ENCODE measurements at places on chromosomes 3 and 15.

DNA sequence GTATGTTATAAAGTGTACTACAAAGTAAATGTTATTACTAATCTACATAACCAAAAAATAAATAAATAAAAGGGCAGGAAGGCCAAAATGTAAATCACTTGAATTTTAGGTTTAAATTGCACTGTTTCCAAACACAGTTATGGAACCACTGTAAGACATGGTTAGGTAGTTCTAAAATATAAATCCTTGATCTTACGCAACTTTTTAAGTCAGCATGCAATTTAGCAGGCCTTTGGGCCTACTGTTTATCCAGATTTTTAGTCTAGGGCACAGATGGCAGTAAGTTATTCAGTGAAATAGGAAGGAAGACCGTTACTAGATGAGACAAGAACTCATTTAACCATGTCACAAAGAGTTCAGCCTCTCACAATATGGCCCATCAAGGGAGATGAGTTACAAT, 187.4 kb upstream of the SLC2A2 start:
- DNase-seq: no peak

DNA sequence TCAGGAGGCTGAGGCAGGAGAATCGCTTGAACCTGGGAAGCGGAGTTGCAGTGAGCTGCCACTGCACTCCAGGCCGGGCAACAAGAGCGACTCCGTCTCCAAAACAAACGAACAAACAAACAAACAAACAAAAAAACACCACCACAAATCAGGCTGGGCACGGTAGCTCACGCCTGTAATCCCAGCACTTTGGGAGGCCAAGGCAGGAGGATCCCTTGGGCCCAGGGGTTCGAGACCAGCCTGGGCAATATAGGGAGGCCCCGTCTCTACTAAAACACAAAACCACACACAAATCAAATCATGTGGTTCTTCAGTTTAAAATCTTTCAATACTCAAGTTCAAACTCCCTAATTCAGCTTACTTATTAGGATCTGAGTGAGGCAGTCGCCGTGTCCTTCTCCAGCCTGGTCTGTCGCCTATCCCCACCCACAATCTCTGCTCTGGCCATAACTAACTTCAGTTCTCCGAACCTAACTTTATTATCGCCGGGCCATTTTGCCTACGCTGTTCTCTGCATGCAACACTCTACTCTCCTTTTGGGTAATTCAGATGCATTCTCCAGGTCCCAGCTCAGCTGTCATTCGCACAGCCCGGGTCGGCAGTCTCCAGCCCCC, 660 bp upstream of the RTF1 start:
- no peak for DNase-seq

GRCh38 chr3:37588758-37589157, 272.9 kb upstream of the CTDSPL start:
- no peak for DNase-seq

DNA sequence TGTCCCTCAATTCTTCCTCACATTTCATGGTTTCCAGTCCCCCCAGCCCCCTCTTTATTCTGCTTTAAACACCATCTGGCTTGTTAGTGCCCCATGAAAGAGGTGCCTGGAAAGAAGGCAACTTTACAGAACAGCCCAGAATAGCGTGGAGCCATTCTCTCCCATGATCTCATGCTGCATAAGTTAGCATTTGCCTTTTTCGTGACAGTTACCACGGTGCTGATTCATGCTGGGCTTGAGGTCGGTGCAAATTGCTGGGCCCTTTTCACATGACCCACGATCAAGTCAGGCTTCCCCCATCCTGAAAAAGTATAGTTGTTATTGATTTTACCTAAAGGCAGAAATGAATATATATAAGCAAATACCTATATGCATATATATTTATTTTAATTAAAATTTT, 29.6 kb downstream of the SQOR start:
- no peak for DNase-seq

DNA sequence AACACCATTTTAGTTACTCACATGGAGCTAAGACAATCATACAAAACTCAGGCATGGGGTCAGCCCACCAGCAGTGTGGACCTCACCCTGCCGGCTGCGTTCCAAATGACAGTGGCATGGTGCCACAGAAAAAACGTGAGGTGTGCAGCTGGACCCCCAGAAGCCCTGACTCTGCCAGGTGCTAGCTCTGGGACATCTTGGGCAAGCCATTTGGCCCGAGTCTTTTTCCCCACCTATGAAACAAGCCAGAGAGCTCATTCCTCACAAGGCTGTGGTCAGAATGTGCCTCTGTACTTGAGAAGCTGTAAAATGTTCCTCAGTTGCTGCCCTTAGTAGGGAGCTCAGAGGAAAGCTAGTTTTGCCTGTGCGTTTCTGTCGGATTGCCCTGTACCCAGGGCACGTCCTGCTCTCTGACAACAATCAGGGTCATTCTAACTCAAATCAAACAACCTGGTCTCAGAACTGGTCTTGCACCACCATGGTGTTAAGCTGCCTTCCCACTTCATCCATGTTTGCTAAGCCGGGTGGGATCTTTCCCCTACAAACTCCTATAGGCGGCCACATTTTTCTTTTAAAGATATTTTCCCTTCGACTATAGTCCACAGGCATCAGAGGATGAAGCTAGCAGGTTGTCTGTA, 44.9 kb downstream of the LIPC start:
- no peak for DNase-seq

GRCh38 chr3:28924744-28925360, 356.0 kb upstream of the RBMS3 start:
- no peak for DNase-seq

GRCh38 chr15:40273428-40273827, 9.4 kb downstream of the ANKRD63 start:
- DNase-seq: no peak

DNA sequence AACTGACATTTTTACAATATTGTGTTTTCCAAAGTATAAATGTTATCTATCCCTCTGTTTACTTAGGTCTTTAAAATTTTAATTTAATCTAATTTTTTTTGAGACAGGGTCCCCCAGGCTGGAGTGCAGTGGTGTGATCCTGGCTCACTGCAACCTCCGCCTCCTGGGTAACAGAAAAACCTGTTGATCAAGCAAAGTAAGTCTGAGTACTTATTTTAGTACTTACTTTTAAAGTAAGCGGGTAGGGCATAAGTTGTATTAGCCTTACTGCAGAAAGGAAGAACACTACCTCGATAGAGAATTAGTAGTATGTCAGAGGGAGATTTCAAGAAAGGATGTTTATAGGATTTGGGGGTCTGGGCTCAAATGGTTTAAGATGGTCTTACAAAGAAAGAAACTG, 11.9 kb upstream of the FEM1B start:
- no peak for DNase-seq

GRCh38 chr15:89501646-89502045, 5.3 kb upstream of the RHCG start:
- no peak for DNase-seq

DNA sequence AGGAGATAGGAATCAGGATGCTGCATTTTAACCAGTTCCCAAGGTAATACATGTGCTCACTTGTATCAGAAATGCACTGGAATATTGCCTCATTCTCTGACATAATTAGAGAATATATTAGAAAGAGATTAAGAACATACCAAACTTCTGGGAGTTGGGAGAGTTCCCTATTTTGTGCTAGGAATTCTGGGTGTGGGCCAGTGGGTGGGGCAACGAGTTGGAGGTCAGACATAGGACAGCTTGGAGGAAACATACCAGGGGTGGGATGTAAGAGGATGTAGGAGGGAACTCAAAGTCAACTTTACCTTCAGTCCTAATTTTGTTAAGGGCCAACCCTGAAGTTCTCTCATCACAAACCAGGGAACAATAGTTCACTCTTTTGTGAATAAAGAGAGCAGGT, 83.6 kb downstream of the SLC7A14 start:
- DNase-seq: no peak

GRCh38 chr15:38620851-38621594, 56.4 kb upstream of the RASGRP1 start:
- no peak for DNase-seq

GRCh38 chr3:9157651-9158362, 91.6 kb downstream of the SRGAP3 start:
- no peak for DNase-seq

Data from stimulated activated CD4-positive, alpha-beta T cell treated with anti-CD3 and anti-CD28 coated beads, Interleukin-12 subunit alpha, Interleukin-12 subunit beta, amount 100 ng/mL, for 48 hours (primary cell).